ENCODE measurements at places on chromosomes 6 and 20. TPM values are rescaled to one million over a fixed set of nuclear protein-coding genes. Genes with fewer than 3 reads are reported as not detected.

DNA sequence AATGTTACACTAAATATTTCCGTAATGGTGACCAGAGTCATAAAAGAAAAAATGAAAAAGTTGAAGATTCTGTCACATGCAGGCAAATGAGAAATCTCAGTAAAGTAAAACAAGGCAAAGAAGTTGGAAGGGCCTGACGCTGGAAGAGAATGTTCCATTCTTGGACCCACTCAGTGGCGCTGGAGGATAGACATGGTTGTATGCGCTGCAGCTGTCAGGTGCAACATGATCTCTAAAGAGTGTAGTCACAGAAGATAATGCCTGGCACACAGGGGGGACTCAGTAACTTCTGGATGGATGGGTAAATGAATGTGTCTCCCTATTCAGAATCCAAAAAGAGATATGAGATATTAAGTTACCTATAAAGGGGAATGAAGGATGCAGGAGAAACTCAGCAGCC, 116.3 kb downstream of the FAXC start:
- no peak overlapping the region for H3K4me3 ChIP-seq
- H3K36me3 ChIP-seq, result no peaks in the 10 kb centered on the region
- H3K27me3 ChIP-seq, result no peaks in the 10 kb centered on the region
- no peak overlapping the region for H3K27ac ChIP-seq
- DNase-seq, result no peak

GRCh38 chr6:98944598-98945081, 3.1 kb downstream of the FBXL4 start:
- H3K4me3 ChIP-seq, result no peak overlapping the region
- no peaks in the 10 kb centered on the region for H3K27me3 ChIP-seq
- H3K27ac ChIP-seq, result peak overlapping the region; percentile 55
- DNase-seq, result peak; percentile 78
- no peaks in the 10 kb centered on the region for H3K36me3 ChIP-seq

- H3K4me1 ChIP-seq, result no peaks in the 10 kb centered on the region
- H3K4me3 ChIP-seq, result no peak overlapping the region
- no peak for DNase-seq
- H3K27me3 ChIP-seq, result no peaks in the 10 kb centered on the region
- H3K27ac ChIP-seq, result no peak overlapping the region
Observed at GRCh38 chr6:39903656-39904055, 30.6 kb downstream of the MOCS1 start.

DNA sequence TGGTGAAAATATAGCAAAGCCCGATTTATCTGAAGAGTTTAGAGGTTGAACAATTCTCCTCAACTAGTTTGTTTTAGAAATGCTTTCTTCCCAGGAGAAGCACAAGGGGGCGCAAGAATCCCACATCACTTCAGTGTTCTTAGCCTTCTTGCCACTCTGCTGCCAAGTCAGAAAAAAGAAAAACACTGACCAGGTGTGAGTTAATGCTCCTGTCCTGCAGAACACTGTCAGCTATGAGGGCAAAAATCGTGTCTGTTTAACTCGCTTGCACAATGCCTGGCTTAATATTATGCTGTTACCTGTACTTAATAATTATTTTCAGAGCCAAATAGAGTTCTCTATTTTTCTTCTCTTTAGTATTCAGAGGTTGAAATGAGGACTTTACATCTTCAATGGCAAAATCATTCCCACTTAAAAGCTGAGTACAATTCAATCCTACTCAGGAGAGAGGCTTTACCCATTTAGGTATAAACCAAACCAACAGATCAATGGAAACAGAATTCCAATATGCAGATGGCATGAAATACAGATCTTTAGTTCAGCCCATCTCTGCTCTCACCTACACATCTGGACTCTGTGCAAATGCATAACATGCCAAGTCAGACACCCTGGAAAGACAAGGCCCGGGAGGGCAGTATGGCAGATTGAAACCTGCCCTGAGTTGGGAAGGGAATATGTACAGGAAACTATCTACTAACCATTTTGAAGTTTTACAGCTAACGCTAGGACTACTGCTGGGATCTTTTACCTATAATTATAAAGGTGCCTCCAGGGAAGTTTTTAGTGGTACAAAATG, 71.4 kb upstream of the TULP1 start:
- DNase-seq, result peak; percentile 76
- H3K4me3 ChIP-seq, result no peak overlapping the region
- H3K4me1 ChIP-seq, result peaks cover 27% of the 10 kb centered on the region
- no peak overlapping the region for H3K27ac ChIP-seq
- no peaks in the 10 kb centered on the region for H3K27me3 ChIP-seq

GRCh38 chr6:56047931-56048540, 172.6 kb upstream of the BMP5 start:
- H3K27ac ChIP-seq, result no peak overlapping the region
- no peak overlapping the region for H3K4me3 ChIP-seq
- H3K27me3 ChIP-seq, result no peaks in the 10 kb centered on the region

GRCh38 chr6:37987018-37987417, 167.5 kb downstream of the ZFAND3 start:
- DNase-seq, result peak; percentile 87
- no peak overlapping the region for H3K4me3 ChIP-seq
- peak overlapping the region; percentile 63 for H3K27ac ChIP-seq

DNA sequence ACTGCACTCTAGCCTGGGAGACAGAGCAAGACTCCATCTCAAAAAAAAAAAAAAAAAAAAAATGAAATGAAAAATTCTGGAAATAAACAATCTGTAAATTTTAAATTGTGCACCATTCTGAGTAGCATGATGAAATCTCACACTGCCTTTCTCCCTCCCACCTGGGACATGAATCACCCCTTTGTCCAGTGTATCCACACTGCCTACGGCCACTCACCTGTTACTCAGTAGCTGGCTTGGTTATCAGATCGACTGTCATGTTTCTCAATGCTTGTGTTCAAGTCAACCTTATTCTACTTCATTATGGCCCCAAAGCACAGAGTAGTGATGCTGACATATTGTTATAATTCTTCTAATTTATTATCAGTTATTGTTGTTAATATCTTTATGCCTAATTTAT, 58.7 kb upstream of the MTHFD1L start:
- H3K4me3 ChIP-seq, result no peak overlapping the region
- DNase-seq, result no peak
- H3K27ac ChIP-seq, result no peak overlapping the region
- no peaks in the 10 kb centered on the region for H3K4me1 ChIP-seq
- no peaks in the 10 kb centered on the region for H3K27me3 ChIP-seq

GRCh38 chr20:3645309-3646066, 17.7 kb downstream of the GFRA4 start:
- H3K36me3 ChIP-seq, result no peaks in the 10 kb centered on the region
- no peak overlapping the region for H3K4me3 ChIP-seq
- H3K4me1 ChIP-seq, result no peaks in the 10 kb centered on the region
- H3K27ac ChIP-seq, result no peak overlapping the region
- no peaks in the 10 kb centered on the region for H3K27me3 ChIP-seq
- no peak for DNase-seq

DNA sequence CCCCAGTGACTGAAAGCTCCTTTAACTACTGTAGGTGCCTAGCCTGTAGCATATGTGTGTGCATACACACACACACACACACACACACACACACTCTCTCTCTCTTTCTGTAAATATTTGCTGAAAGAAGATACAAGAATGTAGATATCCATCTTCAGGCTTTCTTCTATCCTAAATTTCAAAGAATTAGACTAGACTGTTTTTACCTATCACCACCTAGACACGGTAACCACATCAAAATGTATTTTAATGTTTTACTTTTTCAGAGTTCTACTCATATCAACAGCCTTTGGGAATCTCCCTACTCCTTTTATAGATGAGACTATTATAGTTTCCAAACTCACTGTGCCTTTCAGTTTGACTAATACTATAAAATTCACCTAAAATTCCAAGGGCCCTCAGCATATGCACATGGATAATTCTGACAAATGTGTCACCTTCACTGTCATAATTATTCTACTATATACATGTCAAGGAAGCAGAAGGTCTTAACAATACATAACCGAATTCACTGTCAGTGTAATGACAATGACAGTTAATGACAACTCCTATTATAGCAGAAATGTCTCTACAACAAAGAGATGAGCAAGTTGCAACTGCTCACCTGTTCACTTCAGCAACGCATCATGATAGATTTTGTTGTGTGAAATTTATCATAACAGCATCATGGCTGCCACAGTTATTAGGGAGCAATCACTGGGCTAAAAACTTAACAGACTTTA, 236.5 kb downstream of the GMPR start:
- no peak overlapping the region for H3K27ac ChIP-seq
- H3K4me3 ChIP-seq, result no peak overlapping the region
- no peaks in the 10 kb centered on the region for H3K36me3 ChIP-seq
- H3K4me1 ChIP-seq, result peaks cover 4% of the 10 kb centered on the region

GRCh38 chr6:36118550-36119107, 11.7 kb upstream of the MAPK13 start:
- H3K4me1 ChIP-seq, result peaks cover 7% of the 10 kb centered on the region
- DNase-seq, result peak; percentile 55
- no peak overlapping the region for H3K4me3 ChIP-seq
- H3K27ac ChIP-seq, result no peak overlapping the region
- H3K27me3 ChIP-seq, result no peaks in the 10 kb centered on the region

- H3K36me3 ChIP-seq, result no peaks in the 10 kb centered on the region
- no peak overlapping the region for H3K4me3 ChIP-seq
- no peak overlapping the region for H3K27ac ChIP-seq
- DNase-seq, result no peak
Observed at GRCh38 chr6:144352331-144352730, 67.2 kb downstream of the UTRN start.

GRCh38 chr6:131949620-131949908, 1.6 kb downstream of the CCN2 start:
- H3K27ac ChIP-seq, result peak overlapping the region; percentile 91
- peaks cover 47% of the 10 kb centered on the region for H3K4me1 ChIP-seq
- peak overlapping the region; percentile 85 for H3K4me3 ChIP-seq
- no peaks in the 10 kb centered on the region for H3K27me3 ChIP-seq

- H3K27ac ChIP-seq, result no peak overlapping the region
- DNase-seq, result no peak
- no peaks in the 10 kb centered on the region for H3K27me3 ChIP-seq
- no peak overlapping the region for H3K4me3 ChIP-seq
Observed at GRCh38 chr20:20802328-20802727, 89.9 kb upstream of the RALGAPA2 start.

DNA sequence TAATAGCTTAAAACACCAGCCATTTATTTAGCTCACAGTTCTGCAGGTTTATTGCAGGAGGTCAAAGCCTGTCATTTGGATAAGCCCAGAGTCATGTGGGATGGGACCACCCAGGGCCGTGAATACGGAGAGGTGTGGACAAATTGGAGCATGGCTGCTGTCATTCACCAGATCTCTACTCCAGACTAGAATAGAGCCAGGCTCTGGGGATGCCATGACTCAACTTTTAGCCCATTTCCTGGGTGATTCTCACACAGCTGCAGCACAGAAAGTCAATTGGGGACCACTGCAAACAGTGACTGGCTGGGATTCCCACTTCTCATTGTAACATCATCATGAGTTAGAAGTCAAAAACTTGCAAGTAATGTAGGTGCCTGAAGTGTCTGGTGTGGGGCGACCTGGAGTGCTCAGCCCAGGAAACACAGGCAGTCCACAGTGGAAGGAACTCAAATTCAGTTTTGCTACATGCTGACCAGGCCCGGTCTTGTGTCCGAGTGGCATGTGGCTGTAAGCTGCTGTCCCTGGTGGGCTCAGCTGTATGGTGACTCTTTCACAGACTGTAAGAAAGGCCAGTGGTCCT, 174.3 kb downstream of the SCP2D1 start:
- H3K4me1 ChIP-seq, result no peaks in the 10 kb centered on the region
- no peak for DNase-seq
- no peaks in the 10 kb centered on the region for H3K27me3 ChIP-seq
- no peaks in the 10 kb centered on the region for H3K36me3 ChIP-seq
- no peak overlapping the region for H3K27ac ChIP-seq
- no peak overlapping the region for H3K4me3 ChIP-seq

GRCh38 chr20:38161412-38161774, 3.7 kb downstream of the TGM2 start:
- no peak for DNase-seq
- no peaks in the 10 kb centered on the region for H3K36me3 ChIP-seq
- no peak overlapping the region for H3K4me3 ChIP-seq
- no peaks in the 10 kb centered on the region for H3K27me3 ChIP-seq
- H3K27ac ChIP-seq, result no peak overlapping the region

DNA sequence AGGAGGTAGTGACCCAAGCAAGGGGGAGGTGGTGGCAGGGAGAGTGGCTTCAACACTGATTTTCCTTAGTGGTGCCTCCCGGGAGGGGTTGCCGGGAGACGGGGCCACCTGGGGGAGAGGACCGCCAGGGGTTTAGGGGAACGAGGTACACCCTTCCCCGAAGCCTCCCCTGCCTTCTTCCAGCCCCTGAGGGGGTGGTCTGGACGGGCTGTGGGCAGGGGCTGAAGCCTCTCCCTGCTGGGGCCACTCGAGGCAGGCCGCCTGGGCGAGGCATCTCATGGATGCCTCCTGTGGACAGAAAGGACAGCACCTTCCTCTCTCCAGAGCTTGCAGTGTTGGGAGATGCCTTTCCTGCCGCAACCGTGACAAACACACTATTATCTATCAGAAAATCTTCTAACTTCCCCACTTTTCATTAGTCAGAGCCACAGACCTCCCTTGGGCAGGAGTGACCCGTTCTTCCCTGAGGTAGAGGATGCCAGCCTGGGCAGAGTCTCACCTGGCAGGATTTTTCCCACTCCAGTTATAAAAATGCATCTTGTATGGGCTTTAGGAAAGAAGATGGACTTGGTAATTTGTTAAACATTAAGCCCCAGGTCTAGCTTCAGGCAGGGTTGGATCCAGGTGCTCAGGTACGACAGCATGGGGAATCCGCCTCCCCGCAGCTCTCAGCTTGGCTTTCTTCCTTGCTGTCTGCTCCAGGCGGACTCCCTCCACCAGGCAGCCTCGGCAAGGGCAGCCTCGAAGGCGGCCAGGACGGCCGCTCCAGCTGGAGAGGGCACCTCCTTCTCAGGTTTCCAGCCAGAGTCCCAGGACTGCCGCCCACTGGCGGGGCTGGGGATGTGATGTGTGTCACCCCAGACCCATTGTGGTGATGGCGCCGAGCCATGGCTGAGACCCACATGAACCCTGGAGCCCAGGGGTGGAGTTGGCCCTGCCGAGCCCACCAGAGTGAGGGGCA, 11.0 kb downstream of the HRH3 start:
- H3K36me3 ChIP-seq, result no peaks in the 10 kb centered on the region
- DNase-seq, result peak; percentile 33
- no peaks in the 10 kb centered on the region for H3K27me3 ChIP-seq
- no peak overlapping the region for H3K4me3 ChIP-seq

GRCh38 chr6:49905296-49905695, 39.0 kb upstream of the CRISP1 start:
- no peaks in the 10 kb centered on the region for H3K27me3 ChIP-seq
- no peak for DNase-seq
- no peak overlapping the region for H3K27ac ChIP-seq
- H3K4me3 ChIP-seq, result no peak overlapping the region

The VSX1 gene
- not detected for total RNA-seq

The MYO6 gene
- 10.9 TPM for total RNA-seq

The CALHM4 gene
- not detected for total RNA-seq

The CLVS2 gene
- not detected for total RNA-seq

The MYCT1 gene
- under 0.01 TPM for total RNA-seq

The ISM1 gene
- total RNA-seq, result not detected

The BRD2 gene
- 95.7 TPM for total RNA-seq

The GDAP1L1 gene
- total RNA-seq, result not detected

The PNPLA1 gene
- not detected for total RNA-seq

The SYCP2L gene
- not detected for total RNA-seq
